NCI-H1436 treated with DMSO at 0.1 percent for 48 hours (cell line): ENCODE measurements at places on chromosomes 7 and 10.

- no peak for DNase-seq
These were observed 23.0 kb upstream of the FAM133B start for GRCh38 chr7:92613214-92613613.

GRCh38 chr10:110411047-110411410 is 86.7 kb upstream of the DUSP5 start:
- no peak for DNase-seq

- DNase-seq, result no peak
These were observed 116.3 kb upstream of the PPP2R2D start for GRCh38 chr10:131784363-131785120.

DNA sequence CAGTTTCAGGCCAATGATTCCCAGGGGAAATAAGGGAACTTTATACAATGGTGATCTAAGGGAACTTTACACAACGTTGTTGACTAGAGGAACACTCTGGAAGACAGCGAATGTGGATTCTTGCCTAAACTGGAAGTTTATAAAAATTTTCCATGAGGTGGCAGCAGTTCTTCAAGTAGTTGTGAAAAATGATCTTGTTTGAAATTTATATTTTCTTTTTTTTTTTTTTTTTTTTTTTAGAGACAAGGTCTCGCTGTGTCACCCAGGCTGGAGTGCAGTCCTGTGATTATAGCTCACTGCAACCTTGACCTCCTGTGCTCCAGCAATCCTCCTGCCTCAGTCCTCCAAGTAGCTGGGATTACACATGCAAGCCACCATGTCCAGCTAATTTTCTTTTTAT is 32.1 kb upstream of the GTF2I start:
- DNase-seq, result no peak

- DNase-seq, result no peak
These were observed 8.3 kb upstream of the LRRC4 start for GRCh38 chr7:128039544-128039953.

DNA sequence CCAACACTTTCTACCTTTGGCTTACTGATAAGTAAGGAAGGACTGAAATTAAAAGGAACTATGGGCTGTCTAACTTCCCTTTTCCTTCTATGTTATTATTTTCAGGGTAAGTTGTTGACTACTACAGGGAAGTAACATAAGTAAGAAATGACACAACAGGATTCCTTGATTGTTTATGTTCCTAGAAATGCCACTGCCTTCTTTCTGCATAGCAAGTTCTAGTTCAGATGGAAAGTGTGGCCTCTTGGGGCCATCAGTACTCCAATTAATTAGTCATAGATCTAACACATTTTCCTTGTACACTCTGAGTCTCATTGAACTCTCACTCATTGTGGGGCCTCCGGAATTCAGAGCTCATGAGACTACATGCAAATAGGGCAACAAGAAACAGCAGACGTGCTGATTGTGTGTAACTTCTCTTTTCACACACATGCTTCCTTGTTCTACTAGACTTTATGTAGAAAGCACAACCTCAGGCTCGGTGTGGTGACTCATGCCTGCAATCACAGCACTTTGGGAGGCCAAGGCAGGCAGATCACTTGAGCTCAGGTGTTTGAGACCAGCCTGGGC is 35.3 kb upstream of the HIBADH start:
- DNase-seq, result no peak

DNA sequence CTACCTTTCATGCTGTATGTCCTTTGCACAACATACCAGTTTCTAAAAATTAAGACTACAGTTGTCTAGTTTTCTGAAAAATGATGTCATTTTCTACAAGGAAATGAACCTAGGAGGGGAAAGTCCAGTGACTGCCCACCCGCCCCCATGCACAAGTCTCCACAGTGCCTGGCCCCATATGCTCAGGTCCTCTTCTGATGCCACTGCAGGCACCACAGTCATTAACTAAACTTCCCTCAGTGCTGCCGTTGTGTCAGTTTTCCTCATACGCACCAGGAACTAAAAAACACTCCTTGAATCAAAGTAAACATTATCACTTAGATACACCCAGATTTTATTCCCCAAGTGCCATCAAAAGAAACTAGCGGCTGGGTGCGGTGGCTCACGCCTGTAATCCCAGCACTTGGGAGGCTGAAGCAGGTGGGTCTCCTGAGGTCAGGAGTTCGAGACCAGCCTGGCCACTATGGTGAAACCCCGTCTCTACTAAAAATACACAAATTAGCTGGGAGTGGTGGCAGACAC is 6.9 kb upstream of the TNS3 start:
- DNase-seq, result no peak

GRCh38 chr7:121966276-121966934 is 93.4 kb downstream of the PTPRZ1 start:
- DNase-seq, result no peak

DNA sequence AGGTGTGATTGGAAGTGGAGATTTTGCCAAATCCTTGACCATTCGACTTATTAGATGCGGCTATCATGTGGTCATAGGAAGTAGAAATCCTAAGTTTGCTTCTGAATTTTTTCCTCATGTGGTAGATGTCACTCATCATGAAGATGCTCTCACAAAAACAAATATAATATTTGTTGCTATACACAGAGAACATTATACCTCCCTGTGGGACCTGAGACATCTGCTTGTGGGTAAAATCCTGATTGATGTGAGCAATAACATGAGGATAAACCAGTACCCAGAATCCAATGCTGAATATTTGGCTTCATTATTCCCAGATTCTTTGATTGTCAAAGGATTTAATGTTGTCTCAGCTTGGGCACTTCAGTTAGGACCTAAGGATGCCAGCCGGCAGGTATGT is 13.6 kb downstream of the STEAP2 start:
- DNase-seq, result no peak

GRCh38 chr7:128322040-128322643 is 21.6 kb downstream of the RBM28 start:
- no peak for DNase-seq

- DNase-seq, result no peak
These were observed 140.0 kb upstream of the TPK1 start for GRCh38 chr7:144975882-144976281.

DNA sequence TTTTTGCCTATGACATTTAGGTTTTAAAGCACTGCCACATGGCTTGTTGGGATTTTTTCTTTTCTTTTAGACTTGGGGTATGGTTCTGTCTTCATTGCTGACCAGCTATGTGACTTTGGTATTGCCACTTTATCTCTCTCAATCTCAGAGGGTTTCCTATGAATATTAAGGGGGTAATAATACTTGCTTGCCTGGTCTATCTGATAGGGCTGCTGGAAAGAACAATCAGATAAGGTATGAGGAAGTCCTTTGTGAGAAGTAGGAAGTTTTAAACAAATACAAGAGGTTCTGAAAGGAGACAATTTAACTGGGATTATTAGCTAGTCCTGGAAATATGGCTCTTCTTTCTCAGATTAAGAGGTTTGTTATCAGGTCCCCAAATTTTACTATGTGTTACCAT is 80.8 kb downstream of the ZNF92 start:
- no peak for DNase-seq

GRCh38 chr10:132341017-132341416 is 9.0 kb downstream of the LRRC27 start:
- DNase-seq, result no peak

DNA sequence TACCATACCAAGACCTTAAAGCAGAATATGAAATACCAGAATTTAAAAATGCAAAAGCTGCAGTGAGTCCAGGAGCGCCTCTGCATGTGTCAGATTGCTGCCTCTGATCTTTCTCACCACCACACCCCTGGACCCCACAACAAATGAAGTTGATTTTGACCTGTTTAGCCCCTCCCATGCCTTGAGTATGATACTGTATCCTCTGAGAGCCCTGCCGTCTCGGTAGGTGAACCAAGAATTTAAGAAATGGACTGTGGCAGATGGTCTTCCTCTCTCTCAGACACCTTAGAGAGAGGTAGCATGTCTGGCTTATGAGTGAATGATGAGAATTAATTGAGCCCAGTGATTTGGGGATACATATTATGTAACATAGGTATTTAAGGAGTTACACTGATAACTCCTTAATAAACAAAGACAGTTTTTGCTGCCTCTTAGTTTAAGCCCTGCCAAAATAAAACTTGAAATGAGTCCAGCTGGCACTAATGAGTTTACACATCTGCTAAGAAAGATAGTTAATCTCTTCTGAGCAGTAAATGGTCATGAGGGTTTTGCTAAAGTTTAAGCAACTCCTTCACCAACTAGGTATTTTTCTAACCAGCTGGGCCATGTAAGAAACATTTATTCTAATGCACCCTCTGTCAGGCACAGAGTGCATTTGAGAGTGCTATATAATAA is 4.5 kb upstream of the TFPI2 start:
- DNase-seq, result no peak

GRCh38 chr10:53236941-53237340 is 464.4 kb upstream of the MBL2 start:
- no peak for DNase-seq

- DNase-seq, result no peak
These were observed 946.3 kb downstream of the CNTNAP2 start for GRCh38 chr7:147062897-147063296.

- DNase-seq, result no peak
These were observed 149.1 kb downstream of the HERPUD2 start for GRCh38 chr7:35545831-35546230.

DNA sequence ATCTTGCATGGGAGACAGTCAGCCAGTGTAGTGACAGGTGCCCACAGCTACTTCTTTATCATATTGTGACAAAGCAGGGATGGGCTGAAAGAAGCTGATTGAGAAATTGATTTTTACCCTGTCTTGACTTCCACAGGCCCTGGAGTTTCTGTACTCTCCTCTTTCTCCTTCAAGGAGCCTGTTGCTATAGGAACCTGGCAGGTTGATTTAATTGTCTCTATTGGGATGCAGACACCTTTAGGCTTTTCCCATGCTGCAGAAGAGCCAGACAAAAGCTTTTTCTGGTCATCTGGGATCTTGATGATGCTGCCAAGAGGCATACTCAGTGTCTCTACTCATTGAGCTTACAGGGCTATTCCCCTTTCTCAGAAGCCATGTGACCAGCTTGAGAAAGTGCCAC is 754.8 kb downstream of the KCNMA1 start:
- no peak for DNase-seq

DNA sequence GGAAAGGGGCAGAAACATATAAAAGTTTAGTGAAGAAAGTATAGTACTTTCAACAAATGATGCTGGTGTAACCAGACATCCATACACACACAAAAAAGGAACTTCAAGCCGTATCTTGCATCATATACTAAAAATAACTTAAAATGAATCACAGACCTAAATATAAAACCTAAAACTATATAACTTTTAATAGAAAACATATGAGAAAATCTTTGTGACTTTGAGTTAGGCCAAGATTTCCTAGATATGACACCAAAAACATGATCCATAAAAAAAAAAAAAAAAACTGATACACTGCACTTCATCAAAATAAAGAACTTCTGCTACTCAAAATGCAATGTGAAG is 40.9 kb downstream of the NUDCD3 start:
- DNase-seq, result no peak

DNA sequence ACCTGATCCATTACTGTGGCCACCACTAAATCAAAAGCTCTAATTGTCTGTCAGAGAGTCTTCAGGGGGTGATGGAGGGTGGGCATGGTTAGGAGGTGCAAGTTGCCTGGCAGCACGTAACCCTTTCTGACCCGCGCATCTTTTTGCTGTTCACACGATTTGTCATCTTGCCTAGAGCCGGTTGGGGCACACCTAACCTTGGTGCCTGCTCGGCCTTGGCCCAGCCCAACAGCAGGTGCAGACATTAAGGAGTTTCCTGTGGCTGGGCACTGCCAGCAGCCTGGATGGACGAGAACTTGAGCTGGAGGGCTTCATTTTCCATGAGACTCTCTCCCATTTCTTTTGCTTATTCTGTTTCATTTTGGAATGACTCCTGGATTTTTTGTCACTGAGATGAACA is 41.0 kb upstream of the PTF1A start:
- DNase-seq, result no peak

- DNase-seq, result no peak
These were observed 30.7 kb upstream of the INPP5A start for GRCh38 chr10:132506711-132507408.

DNA sequence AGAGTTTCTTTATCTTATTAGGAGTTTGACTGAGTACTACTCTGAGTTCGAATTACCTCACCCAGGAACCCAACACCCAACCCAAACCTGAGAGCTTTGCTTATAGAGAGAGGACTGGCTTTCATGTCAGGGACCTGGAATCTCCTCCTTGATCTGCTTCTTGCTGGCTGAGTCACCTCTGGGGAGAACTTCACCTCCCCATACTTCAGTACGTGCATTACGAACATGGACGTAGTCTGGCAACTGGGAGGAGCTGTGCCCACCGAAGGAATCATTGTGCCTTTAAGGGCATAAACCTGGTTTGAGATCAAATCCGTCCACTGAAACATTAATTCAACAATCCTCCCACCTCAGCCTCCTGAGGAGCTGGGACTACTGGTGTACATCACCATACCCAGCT is 12.2 kb upstream of the PSAP start:
- no peak for DNase-seq

- DNase-seq, result no peak
These were observed 114.4 kb downstream of the NPSR1 start for GRCh38 chr7:34772296-34772938.

DNA sequence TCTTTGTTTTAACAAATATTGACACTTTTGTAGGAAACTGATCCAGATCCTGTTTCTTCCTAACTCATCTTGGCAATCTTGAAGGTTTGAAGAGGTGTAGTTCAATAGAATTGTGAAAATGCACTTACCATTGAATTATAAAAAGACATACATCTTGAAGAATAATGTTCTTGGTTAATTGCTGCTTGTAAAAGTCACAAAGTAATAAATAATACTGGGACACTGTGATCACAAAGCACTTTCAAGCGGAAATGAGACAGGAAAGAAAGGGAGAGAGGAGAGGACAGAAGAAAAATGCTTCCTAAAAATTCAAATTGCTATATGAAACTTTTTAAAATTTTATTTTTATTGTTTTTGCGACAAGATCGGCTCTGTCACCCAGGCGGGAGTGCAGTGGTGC is 15.2 kb upstream of the NFE2L3 start:
- DNase-seq, result no peak

GRCh38 chr10:77902159-77902558 is 24.4 kb downstream of the DLG5 start:
- DNase-seq, result no peak

- DNase-seq, result no peak
These were observed 203.0 kb upstream of the MDFIC start for GRCh38 chr7:114718861-114719260.

- DNase-seq, result no peak
These were observed 16.3 kb upstream of the CHUK start for GRCh38 chr10:100245484-100246220.

DNA sequence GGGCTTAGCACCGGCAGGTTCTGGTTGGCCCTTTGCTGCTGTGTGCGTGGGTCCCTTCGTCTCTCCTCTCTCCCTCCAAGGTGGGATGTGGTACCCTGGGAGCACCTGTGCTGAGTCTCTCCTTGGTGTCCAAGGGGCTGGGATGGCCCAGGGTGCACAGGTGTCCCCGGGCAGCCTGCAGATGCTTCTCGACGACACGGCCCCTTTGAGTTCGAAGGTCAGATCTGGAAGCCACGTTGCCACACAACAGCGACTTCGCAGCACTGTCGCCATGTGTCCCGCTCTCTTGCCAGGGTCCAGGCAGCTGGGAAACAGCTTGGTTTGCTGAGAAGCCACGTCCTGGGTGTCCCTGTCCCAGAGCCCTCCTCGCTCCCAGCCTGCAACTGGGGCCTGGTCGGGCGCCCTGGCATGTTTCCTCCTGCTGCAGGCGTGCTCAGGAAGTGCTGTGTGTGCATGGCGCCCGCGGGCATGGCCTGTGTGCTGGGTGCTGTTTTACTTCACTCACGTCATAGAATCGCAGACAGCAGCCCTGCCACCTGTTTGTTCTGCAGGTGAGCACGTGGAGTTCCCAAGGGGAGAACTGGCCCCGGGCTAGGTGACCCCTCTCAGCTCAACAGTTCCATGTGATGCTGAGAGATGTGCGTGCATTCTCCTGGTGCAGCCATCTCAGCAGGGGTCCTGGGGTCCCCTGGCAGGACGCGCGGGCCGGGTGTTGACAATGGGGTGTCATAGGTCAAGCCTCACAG is 70.9 kb downstream of the DNAJB6 start:
- no peak for DNase-seq
